ENCODE measurements at places on chromosomes 3 and 15.

DNA sequence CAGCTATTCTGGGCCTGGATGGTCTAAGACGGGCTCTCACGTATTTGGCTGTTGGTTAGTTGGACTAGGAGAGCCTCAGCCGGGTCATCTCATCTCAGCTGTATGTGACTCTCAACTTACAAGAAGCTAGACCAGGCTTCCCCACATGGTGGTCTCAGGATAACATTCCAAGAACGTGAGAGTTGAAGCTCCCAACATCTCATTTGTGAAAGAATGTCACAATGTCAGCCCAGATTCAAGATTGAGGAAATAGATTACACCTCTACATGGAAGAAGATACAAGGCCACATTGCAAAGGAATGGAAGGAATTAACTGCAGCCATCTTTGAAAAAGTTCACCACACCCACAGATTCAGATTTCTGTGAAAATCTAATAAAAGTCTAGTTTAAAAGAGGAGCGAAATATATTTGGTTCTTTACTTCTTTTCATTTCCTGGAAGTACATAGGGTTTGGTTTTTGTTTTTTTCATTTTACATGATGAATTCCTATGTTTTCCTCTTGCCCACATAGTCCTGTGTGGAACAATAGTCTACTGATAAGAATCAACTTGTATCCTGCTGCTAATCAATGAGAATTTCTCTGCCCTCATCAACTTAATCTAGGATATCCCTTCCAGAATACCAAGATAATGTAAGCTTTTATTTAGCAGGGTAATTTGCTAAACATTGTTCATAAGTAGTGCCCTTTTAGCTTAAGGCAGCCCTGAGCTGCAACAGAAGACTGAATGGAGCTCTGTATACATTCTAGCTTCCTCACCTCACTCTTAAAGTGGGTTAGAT is 116.5 kb downstream of the CMSS1 start:
- DNase-seq = no peak

DNA sequence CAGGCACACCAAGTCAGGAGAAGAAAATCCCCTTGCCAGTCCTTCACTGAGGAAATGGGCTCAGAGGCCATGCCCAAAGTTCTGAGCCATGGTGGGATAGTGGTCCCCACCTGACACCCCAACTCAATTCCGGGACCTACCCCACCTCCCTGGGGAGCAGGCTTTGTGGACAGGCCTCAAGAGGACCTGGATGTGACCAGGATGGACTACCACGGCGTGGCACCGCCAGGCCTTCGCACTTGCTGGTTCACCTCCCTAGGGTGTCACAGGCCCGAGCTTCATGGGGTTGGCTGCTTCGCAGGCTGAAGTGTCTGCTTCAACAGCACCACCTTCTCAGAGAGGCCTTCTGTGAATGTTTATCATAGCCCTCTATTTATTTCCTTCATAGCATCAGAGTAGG is 31.7 kb downstream of the POC1A start:
- DNase-seq = no peak

GRCh38 chr15:98684995-98685525 is 36.7 kb downstream of the IGF1R start:
- no peak for DNase-seq

DNA sequence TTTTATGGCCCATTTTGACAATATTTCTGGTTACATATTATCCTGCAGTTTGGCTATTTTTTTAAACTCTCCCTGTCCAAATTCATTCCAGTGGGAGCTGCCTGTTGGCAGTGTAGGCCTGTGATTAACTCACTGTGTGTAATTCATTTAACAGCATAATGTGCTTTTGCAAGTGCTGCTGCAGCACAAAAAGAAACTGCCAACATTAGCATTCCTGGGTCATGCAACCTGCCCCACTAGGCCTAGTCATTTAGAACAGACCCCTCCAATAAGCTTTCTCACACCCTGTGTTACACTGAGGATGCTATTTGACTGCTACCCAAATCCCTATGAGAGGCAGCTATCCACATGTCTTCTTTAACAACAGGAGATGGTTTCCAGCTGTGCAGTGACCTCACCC is 251.2 kb upstream of the UBE2E2 start:
- DNase-seq = no peak

- DNase-seq = no peak
These were observed 167.2 kb downstream of the POLR2M start for GRCh38 chr15:57873564-57874209.

GRCh38 chr3:112786002-112786590 is 60.6 kb downstream of the CD200R1L start:
- no peak for DNase-seq

- no peak for DNase-seq
These were observed 22.4 kb downstream of the CD86 start for GRCh38 chr3:122077293-122078234.

- DNase-seq = no peak
These were observed 30.6 kb downstream of the CRTC3 start for GRCh38 chr15:90560229-90560776.

DNA sequence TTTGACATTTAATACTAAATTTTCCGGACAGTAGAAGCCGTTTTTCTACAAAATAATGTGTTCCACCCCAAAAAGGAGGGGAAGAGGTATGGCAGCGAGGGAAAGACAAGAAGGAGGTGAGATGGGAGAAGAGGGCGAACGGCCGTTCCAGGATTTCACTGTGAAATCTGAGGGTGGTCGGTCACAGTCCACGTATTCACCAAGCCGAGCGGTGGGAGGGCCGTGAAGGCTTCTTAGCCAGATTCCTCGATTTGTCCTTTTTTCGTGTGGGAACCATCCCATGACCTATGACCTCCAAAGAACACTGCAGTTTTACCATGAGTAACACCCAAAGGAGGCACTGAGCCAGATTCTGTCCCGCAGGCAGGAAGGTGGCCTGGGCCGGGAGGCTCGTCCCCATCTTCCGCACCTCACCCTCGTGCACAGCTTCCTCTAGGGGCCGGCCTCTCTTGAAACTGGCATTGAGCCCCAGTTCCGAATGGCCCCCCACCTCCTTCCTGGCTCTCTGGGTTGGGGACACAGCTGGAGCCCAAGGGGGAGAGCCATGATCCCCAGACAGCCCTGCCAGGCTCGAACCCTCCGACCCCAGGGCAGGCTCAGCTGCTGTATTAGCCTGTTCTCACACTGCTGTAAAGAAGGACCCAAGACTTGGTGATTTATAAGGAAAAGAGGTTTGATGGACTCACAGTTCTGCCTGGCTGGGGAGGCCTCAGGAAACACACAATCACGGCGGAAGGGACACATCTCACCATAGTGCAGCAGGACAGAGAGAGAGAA is 23.7 kb downstream of the XXYLT1 start:
- DNase-seq = no peak

DNA sequence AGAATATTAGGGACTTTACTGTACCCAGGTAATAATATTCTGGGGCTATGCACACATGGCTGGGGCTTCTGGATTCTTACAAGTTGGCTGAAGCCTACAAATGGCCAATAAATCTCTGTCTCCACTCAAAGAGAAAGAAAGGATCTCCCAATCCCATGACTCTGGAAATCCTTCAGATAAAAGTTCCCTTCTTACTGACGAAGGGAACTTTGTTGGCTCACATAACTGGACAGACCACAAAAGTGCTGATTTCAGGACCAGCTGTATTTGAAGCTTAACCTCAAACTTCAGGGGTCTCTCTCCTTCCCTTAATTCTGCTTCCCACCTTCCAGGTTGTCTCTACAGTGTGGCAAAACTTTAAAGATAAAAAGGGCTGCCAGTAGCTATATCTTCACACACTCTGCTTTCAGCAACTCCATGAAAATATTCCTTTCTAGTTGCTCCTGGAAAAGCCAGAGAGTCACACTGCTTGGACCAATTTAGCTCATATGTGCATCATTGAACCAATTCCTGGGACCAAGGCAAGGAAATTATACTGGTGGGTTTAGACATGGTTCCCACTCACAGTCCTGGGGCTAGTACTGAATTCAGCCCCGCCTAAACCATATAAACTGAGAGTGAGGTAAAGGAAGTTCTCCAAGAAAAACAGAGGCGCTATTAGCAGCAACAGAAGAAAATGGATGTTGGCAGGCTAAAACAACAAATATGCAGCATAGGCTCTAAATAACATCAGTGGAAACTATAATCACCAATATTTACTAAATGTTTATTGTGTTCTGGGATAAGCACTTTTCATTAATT is 290.0 kb upstream of the GADL1 start:
- DNase-seq = no peak

- no peak for DNase-seq
These were observed 47.6 kb downstream of the IDH2 start for GRCh38 chr15:90054618-90055097.

DNA sequence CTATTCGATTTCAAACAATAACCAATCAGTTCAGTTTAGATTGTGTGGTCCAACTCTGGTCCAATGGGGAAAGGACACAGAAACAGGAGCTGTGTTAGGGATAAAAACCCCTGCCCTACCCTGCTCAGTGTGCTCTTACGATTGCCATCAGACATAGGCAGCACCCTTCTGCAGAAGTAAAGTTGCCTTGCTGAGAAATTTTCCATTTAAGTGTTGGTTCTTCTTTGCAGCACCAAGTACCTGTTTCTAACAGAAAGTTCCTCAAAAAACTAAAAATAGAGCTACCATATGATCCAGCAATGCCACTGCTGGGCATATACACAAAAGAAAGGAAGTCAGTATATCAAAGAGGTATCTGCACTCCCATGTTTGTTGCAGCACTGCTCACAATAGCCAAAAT is 206.2 kb upstream of the CNTN4 start:
- DNase-seq = no peak

DNA sequence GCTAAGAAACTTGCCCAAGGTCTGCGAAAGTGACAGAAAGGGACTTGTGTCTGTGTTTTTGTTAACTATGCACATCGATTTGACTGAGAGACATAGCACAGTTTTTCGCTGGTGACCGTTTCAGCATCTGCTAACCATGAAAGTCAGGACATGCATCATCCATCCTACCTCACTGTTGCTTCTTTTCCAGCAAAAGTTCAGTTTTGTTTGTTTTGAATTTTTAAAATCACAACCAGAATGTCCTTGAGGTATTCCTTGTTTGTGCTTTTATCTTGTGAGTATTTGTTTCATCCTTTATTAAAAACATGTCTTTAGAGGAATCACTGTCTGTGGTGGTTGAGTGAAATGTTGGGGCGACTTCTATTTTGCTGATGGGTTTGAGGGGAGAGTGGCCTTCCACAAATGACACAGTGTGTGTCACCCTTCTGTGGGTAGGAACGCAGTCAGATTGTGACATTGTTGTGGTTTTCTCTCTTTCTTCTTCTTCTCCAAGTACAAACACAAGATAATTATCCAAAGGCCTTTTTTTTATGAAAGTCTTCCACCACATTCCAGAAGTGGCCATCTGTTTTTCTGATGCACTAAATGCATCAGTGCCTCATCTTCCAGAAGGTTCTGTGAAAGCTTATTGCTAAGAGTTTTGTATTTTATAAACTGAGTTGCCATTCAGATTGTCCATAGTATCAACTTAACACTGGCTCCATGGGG is 214.4 kb upstream of the NR2E3 start:
- DNase-seq = no peak

GRCh38 chr15:90412356-90413194 is 24.5 kb downstream of the IQGAP1 start:
- no peak for DNase-seq

DNA sequence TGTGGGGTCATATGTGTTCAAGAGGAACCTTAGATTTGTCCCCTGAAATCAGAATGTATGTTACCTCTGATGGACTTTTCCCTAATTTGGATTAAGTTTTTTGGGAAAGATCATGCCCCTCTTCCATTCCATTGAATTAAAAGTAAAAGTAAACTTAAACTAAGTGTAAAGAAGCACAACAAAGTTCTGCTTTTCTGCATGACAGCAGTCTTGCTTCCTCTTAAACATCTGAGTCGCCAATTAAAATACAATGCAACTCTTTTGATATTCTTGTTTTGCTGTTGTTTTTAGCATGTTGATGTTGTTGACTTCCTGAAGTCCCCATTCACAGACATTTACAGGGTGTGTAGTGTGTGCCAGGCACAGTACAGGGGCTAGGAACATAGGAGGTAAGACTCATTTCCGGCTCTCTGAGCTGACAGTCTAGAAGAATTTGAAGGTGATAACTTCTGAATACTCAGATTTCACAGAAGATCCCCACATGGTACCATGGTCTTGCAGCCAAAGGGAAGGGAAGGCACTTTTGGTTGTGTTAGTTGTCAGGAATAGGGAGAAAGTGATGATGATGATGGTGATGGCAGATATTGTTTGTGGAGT is 45.0 kb downstream of the USP13 start:
- DNase-seq = no peak
